ENCODE measurements at places on chromosomes 4 and X.

GRCh38 chr4:171612907-171613306 lies 200.3 kb upstream of the GALNTL6 start:
- no peak for DNase-seq

GRCh38 chr4:110124711-110125110 lies 73.7 kb downstream of the ELOVL6 start:
- DNase-seq: no peak

DNA sequence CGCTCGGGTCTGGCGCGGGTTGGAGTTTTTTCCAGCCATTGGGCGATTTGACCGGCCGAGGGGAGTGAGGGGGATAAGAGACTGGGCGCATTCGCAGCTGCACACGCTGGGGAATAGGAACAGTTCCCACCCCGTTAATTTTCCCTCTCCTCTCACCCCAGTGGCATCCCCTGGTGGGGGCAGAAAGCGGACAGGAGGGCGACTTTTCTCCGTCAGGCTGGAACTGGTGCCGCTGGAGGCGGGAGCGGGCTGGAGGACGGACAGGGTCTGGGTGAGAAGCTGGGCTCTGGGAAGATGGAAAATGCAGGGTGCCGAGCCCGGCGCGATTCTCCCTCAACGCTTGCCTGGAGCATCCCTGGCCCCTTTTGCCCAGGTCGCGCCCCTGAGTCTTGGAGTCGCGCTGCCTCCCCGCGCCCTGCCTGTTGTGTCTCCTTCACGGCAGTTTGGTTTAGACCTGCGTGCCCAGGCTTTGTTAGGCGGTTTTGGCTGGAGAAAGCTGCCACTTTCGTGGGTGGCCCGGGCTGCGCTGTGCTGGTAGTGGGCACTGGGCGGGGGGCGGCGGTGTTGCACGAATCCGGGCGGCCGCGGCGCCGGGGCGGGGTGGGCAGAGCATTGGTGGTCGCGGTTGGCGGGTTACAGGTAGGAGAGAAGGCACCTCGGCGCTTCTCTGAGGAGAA lies 2.0 kb downstream of the ADGRL3 start:
- DNase-seq: peak; percentile 47

- DNase-seq: no peak
Measured at GRCh38 chrX:9628779-9629493, 136.7 kb downstream of the GPR143 start.

DNA sequence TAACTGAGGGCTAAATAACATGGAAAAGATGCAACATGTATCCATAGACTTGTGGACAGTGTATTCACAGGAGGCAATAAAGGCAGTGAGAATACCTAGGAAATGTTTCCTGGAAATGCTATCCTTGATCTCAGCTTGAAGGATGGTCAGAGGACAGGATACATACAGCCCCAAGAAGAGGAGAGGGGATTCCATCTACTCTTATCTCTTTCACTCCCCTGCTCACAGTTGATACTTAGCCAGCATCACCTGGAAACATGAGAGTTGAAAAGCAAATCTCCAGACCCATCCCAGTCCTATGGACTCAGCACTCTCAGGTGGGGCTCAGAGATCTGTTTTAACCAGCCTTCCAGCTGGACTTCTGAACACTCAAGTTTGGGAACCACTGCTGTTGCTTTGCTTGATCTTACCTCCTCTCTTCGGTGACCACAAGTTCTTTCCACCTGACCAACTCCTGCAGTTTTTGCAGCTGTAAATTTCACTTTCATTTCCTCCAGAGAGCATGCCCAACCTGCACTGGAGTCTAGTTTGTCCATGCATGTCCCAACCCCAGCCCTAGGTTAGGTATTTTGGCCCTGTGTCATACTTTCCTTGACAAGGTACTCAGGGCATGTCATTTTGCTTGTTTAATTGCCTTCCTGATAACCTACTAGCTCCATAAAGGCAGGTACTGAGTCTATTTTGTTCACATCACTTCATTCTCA lies 10.4 kb downstream of the RELL1 start:
- no peak for DNase-seq

DNA sequence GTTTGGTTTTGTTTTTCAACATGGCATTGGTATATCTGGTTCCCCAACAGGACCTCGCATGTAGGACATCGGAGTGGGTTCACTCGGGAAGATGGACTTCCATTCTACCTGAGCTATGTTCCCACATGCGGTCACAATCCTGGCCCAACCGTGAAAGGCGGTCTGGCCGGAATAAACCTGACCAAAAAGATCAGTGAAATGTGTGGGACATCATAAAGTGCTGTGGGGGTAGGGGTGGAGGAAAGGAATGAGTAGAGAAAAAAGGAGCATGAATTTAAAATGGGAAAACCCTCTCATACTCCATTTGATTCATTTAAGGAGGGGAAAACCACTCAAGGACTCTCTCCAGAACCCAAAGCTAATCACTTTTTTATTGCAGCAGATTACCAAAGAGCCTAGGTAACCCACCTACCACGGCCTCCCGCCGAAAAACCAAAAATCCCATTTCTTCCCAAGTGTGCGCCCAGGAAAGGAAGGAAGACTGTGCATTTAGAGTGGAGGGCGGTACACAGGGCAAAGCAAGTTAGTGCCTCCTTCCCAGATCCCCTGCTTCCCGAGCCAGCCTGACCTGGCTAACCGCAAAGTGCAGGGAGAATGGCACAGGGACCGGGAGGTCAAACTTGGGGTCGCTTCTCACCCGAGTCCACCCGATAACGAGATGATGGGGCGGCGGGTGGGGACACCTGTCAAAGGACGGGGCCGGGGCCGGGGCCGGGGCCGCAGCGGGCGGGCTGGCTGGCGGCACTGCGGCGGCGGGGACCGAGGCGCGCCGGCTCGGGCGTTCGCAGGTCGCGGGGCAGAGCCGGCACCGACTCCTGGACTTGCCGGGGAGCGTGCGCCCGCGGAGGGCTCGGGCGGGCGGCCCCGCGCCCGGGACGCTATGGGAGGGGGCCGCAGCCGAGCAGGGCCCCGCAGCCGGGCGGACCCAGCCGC lies 669 bp downstream of the TMEM150C start:
- no peak for DNase-seq

- no peak for DNase-seq
Measured at GRCh38 chr4:142883040-142883832, 37.1 kb upstream of the INPP4B start.

DNA sequence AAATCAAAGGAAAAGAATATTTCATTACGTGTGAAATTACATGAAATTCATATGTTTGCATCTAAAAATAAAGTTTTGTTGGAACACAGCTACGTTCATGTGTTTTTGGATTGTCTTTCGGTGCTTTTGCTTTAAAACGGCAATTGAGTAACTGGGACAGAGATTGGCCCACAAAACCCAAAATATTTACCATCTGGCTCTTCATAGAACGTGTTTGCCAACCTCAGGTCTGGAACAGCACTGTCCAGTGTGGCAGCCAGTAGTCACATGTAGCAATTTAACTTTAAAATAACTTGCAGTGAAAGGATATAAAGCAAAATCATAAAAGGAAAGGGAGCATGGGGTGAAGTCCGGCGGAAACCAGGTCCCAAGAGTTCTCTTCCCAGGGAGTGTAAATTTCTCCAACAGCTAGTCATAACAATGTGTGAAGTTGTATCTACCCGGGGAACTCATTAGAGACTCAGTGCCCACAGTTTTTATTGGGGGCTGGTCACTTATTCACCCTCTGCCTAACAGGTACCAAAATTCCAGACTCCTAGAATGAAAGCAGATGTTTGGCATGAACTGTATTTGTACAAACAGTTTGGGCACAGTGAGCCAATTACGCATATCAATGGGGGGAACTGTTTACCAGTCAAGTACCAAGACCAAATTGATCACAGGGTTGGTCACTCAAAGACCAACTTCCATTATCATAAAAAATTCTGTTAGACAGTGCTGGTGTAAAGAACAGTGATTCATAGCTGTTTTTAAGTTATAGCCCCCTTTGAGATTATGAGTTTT lies 10.3 kb downstream of the OCIAD1 start:
- DNase-seq: no peak

DNA sequence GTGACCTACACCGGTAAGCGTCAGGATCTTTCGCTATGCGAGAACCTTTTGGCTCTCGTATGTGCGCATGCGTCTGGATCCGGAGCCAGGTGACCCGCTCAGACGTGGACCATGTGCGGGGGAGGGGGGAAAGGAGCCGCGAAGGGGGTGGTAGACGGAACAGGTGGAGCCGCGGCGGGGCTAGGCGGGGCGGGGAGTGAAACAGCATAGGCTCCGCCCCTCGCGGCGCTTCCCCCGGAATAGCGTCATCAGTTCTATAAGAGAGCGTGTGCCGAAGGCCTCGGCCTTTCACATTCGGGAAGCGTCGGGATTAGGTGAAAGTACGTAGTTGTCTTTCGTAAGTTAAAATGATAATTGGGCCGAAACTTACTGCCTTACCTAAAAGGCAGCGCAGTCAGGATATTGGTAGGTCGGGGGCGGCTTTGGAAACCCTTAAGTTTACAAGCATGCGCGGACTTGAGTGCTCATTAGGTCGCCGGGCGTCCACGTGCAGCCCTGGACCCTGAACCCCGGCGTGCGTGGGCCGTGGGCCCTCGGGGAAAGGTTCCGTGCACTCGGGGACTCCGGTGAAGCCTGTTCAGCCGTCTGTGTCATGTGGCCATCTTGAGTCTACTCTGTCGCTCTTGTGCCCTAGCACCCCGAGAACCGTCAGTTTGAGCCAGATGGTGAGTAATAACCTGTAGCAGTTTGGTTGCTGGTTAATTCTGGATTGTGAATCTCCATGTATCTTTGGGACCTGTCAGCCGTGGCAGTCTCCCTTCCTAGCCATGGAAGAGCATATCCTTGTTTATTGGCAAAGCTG lies 74.1 kb downstream of the PRSS12 start:
- peak; percentile 90 for DNase-seq

GRCh38 chrX:113289503-113289902 lies 448.9 kb upstream of the AMOT start:
- DNase-seq: no peak

GRCh38 chr4:112510291-112511092 lies 5.5 kb downstream of the NEUROG2 start:
- DNase-seq: peak; percentile 24

GRCh38 chr4:185950891-185951290 lies 118.1 kb upstream of the TLR3 start:
- DNase-seq: no peak

- DNase-seq: peak; percentile 33
Measured at GRCh38 chr4:56979421-56980072, 851 bp downstream of the POLR2B start.

DNA sequence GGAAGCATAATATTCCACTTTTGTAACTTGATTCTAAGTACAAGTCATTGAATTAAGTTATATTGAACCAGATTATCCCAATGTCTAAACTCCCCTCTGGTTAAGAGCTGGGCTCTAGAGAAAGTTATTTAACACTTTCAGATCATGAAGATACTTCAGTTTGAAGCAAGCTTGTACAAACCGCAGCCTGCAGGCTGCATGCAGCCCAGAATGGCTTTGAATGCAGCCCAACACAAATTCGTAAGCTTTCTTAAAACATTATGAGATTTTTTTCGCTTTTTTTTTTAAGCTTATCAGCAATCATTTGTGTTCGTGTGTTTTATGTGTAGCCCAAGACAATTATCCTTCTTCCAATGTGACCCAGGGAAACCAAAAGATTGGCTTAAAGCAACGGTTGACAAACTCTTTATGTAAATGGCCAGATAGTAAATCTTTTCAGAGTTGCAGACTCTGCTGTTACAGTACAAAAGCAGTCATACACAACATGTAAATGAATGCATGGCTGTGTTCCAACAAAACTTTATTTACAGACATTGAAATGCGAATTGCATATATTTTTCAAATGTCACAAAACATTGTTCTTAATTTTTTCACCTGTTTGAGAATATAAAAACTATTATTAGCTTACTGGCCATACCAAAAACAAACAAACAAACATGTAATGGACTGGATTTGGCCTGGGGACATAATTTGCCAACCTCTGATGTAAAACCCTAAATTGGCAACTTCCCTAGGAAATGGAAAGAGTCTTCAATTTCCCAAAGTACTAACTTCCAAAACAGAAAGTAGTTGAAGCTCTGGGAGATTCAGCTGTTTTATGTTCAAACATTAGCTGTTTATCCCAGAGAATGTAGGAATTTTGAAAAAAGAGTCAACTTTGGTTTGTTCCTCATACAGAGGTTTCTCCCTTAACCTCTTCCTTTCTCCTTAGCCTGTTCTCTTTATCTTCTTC lies 201.1 kb upstream of the MBNL3 start:
- DNase-seq: no peak

DNA sequence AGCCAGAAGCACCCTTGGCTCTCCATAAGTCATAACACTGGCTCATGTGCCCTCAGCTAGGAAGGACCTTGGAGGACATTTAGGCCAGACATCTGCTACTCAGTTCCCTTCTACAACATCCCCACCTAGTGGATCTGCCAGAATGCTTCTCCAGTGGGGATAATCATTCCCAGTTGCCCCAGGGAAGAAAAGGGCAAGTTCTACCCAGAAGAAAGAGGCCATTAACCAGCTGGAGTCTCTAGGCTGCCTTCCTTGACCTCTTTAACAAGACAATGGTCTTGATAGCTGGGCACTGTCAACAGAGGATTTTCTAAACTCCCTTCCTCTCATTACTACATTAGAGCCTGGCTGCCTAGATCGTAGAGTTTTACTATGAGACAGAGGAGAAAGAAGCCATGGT lies 42.0 kb downstream of the LGI2 start:
- DNase-seq: no peak

GRCh38 chrX:3638280-3638873 lies 75.1 kb downstream of the PRKX start:
- peak; percentile 74 for DNase-seq

GRCh38 chr4:114093221-114093715 lies 113.8 kb upstream of the ARSJ start:
- DNase-seq: no peak

GRCh38 chr4:1505511-1506460 lies 99.5 kb upstream of the NKX1-1 start:
- DNase-seq: no peak

All from nephron progenitor cell (in vitro differentiated cells).